AG10803 (cell line): ENCODE measurements at places on chromosomes 16 and 17.

- no peak for DNase-seq
Measured at GRCh38 chr17:83071365-83071764, 8.0 kb upstream of the METRNL start.

- DNase-seq = no peak
Measured at GRCh38 chr17:44075598-44076293, 5.2 kb downstream of the G6PC3 start.

GRCh38 chr16:66746682-66747081, 4.7 kb downstream of the DYNC1LI2 start:
- peak; percentile 66 for DNase-seq

GRCh38 chr16:89484041-89484501, 6.3 kb downstream of the ANKRD11 start:
- DNase-seq = no peak

GRCh38 chr17:61335105-61335844, 64.4 kb upstream of the TBX2 start:
- DNase-seq = no peak
